ENCODE measurements at places on chromosomes 2 and 18. TPM values are rescaled to one million over a fixed set of nuclear protein-coding genes. Genes with fewer than 3 reads are reported as not detected.

The SLC11A1 gene
- 1.2 TPM for total RNA-seq

The LHCGR gene
- not detected for total RNA-seq

The EMILIN1 gene
- 0.86 TPM for total RNA-seq

The UGT1A5 gene
- not detected for total RNA-seq

The PROM2 gene
- 0.88 TPM for total RNA-seq

The PLB1 gene
- not detected for total RNA-seq

The GALNT1 gene
- total RNA-seq = 42.4 TPM

The SP5 gene
- not detected for total RNA-seq

The MALL gene
- 0.88 TPM for total RNA-seq

The LOXHD1 gene
- total RNA-seq = 0.08 TPM
